ENCODE measurements at places on chromosomes 13 and 19.

- no peak for DNase-seq
These were observed 86.6 kb downstream of the ZNF737 start for GRCh38 chr19:20478936-20479335.

DNA sequence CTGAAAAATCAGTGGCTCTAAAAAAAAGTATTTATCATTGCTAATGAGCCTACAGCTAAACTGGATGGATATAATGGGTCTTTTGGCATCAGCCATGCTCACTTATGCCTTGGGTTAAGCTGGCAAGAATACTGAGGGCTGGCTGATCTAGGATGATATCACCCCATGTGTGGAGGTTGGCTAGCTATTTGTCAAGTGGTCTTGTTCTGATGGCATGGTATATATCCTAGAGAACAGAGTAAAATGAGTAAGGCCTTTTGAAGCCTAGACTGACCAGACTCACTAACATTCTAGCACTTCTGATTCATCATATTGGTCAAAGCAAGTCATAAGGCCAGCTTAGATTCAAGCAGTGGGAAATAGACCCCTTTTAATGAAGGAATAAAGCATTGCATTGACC is 383.0 kb downstream of the SLITRK1 start:
- DNase-seq: no peak

GRCh38 chr13:110628477-110628793 is 13.1 kb downstream of the NAXD start:
- DNase-seq: no peak

GRCh38 chr13:92954746-92955145 is 271.9 kb upstream of the GPC6 start:
- DNase-seq: no peak

GRCh38 chr19:14559916-14560775 is 11.7 kb downstream of the NDUFB7 start:
- no peak for DNase-seq

GRCh38 chr13:67943116-67943515 is 713.0 kb upstream of the PCDH9 start:
- DNase-seq: no peak

DNA sequence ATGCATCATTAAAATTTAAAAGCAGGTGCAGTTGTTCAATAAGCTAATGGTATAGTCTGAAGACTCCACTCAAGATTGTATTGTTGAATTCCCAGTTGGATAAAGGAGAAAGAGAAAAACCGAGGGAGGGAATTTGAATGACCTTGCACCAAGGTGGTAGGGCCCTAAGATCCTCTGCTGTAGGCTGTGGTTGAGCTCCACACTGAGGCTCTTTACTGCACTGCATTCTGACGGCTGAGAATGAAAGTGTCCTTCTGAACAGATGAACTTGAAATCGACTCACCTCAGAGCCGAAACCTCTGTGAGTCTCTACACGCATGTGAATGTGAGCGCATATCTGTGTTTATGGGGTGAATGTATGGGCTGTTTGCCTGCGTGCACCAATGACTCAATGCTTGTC is 388.9 kb upstream of the DACH1 start:
- peak; percentile 39 for DNase-seq

DNA sequence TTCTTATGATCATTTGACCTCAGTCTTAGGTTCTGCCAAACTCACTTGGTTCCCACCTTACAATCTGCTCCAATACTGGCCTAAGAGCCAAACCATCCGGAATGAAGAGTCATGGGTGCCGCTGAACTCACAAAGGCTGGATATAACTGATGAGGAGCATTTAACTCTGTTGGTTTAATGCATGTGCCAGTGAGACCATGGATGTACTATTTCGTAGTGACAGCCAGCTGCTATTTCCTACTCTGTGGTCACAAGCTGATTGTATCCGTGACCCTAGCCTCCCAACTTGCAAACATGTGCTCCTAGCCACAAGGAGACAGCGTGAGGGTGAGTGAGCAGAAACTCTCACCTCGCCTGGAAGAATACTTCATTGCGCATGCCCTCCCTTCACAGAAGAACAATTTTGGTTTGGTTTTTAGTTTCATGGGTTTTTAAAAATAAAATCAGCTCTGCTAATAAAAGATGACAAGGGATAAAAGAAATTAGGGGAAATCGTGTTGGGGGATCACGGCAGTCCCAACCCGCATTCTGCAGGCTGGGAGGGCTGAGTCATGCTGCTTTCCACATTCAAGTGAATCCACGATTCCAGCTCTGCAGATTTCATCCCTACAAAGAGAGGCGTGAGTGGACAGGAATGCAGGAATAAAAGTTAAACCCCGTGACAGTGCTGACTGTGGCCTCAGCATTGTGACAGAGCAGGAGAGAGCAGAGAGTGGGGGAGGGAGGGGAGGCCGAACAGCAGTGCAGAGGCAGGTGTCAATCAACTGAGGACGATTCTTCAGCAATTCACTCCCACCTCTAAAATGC is 66.8 kb upstream of the RAP2A start:
- peak; percentile 10 for DNase-seq

DNA sequence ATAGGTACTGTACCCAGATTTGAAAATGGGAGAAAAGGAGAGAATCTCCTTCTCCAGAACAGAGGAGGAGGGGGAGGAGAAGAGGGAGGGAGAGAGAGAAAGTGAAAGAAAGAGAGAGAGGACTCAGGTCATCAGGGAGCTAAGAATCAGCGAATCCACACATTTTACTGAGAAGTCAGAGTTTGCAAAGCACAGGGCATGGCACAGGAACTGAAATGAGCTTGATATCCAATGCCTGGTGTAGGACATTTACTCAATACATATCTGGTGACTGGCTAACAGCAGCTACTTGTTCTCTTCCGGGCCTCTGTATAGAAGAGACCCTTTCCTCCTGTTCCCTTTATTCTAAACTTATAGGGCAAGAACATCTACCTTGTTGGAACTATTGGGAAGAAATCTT is 375.1 kb downstream of the KLF5 start:
- DNase-seq: no peak

DNA sequence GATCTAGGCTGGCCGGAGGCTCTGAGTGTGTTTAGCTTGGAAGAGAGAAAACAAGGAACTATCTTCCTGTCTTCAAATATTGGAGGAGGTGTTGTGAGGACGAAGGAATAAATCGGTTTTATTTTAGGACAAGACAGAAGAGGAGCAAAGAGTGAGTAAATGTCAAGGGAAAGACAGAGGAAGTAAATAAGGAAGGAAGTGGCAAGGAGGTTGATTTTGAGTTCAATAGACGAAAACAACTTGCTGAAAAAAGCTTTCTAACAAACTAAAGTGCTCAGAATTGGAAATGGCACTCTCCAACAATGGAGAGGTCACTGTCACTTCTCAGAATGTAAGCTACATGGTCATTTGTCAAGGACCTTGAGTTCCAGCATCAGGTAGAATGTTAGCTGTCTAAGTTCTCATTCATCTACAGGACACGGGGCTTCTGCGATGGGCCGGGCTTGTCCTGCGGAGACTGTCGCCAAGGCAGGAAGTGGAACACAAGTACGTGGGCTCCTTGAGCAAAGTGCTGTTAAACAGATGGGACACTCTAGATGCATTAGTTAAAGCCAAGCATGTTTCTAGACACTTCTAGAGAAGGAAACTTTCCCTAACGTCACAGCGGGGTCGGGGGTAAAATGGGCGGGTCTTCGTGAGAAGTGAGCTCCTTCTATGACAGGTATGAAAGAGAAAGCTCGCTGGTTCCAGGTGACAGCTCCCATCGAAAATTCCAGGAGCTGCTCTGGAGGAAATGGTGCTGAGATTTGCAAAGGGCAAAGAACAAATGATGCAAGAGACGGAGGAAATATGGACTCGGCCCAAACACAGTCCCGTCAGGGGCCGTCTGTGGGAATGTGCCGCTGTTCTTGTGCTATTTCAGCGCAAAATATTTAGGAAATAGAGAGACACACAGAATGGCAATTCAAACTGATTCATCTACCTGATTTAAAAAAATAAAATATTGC is 103.9 kb upstream of the UBL3 start:
- DNase-seq: no peak

DNA sequence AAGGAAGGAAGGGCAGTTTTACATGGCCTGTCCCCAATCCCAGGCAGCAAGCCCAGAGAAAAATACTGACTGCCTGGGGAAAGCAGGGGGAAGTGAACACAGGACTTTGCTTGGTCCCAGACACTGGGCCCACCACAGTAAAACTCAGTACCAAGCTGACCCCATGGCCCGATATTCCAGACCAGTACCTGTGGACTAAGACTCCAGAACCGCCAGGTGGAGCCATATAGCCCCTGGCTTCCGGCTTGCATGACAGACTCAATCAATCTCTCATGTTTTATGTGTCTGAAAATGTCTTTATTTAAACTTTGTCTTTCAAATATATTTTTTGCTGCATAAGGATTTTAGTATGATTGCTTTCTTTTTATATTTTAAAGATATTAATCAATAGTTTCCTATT is 767.9 kb upstream of the SLITRK6 start:
- DNase-seq: no peak

GRCh38 chr13:114145722-114146121 is 13.3 kb upstream of the RASA3 start:
- no peak for DNase-seq

- no peak for DNase-seq
These were observed 22.3 kb upstream of the TNFSF11 start for GRCh38 chr13:42551611-42552010.

DNA sequence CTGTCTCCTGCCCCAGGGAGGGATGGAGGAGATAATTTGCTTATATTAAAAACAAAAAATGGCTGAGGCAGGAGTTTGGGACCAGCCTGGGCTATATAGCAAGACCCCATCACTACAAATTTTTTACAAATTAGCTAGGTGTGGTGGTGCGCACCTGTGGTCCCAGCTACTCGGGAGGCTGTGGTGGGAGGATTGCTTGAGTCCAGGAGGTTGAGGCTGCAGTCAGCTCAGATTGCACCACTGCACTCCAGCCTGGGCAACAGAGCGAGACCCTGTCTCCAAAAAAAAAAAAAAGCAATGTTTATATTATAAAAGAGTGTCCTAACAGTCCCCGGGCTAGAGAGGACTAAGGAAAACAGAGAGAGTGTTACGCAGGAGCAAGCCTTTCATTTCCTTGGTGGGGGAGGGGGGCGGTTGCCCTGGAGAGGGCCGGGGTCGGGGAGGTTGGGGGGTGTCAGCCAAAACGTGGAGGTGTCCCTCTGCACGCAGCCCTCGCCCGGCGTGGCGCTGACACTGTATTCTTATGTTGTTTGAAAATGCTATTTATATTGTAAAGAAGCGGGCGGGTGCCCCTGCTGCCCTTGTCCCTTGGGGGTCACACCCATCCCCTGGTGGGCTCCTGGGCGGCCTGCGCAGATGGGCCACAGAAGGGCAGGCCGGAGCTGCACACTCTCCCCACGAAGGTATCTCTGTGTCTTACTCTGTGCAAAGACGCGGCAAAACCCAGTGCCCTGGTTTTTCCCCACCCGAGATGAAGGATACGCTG is 184.0 kb downstream of the KDM4B start:
- DNase-seq: no peak

DNA sequence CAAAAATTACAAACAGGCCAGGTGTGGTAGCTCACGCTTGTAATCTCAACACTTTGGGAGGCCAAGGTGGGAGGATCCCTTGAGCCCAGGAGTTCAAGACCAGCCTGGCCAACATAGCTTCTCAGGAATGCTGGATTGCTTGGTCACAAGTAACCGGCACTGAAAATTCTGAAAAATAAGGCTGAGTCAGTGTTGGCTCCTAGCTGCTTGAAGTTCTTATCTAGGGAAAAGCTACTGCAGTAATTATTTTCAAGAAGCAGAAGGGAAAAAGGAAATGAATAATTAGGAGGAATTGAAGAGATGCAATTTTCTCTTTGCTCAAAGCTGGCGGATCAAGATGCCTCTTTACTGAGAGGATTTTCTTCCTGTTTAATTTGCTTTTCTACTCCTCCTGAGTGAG is 75.0 kb upstream of the GTF3A start:
- no peak for DNase-seq

DNA sequence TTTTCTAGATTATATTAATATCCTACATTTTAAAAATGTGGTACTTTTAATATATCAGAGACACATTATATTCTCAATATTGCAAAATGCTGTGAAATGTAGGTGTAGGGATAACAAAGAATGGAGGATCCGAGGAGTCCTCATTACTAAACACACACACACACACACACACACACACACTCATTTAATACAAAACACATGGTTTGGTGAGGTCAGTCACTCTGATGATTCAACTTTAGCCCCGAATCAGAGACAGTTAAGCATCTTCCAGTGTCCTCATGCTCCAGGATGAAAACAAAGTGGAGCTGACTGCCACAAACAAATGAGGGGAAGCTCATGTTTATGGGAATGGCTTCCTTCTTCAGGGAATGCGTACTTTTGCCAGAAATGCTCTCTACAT is 147.5 kb downstream of the CYSLTR2 start:
- no peak for DNase-seq

- no peak for DNase-seq
These were observed 502.8 kb downstream of the COG6 start for GRCh38 chr13:40158218-40158617.

GRCh38 chr13:98014766-98015165 is 61.3 kb downstream of the IPO5 start:
- DNase-seq: no peak

GRCh38 chr19:8530061-8530679 is 16.2 kb upstream of the ZNF414 start:
- no peak for DNase-seq

DNA sequence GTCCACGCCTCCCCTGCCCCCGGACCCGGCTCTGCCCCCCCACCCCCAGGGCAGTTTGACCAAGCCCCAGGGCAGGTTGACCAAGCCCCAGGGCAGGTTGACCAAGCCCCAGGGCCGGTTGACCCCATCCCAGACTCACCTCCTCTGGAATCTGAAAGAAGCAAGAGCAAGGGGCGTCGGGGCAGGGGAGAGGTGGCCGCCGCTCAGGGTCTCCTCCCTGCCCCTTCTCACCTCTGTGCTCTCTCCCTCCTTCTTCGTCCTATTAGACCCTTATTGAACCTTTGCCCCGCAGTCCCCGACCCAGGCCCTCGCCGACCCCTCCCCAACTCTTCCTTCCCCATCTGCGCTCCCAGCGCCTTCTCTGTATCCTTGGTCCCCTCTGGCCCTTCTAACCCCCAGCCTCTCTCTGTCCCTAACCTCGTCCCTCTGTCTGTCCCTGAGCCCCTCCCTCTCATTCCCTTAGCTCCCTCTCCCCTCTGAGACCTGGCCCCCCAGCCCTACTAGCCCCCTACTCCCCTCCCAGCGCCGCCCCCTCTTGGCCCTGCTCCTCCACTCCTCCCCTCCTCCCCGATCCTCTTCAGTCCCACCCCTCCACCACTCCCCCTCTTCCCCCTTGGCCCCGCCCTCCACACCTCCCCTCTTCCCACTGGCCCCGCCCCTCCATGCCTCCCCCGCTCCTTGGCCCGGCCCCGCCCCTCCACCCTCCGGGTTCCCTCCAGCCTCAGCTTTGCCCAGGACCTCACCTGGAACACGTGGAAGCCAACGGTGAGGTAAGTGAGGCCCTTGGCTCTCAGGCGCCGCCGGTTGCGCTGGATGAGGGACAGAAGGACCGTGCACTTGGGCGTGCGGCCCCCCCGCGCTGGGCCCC is 7.6 kb downstream of the CAPN12 start:
- peak; percentile 38 for DNase-seq

DNA sequence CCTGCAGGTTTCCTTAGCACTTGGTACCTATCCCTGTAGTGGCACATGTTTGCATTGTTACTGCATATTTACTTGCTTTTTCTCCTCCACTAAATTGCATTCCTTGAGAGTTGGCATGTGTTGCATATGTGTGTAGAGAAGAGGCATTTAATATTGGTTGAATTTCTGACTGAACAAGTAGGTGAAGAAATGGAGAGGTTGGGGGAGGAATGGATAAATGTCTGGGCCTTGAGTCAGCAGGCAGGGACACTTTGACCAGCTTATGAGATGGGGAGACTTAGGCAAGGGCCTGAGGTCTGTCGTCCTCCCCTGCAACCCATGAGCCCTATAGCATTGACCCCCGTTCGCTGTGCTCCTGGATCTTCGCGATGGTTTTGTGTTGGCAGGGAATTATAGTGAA is 2.0 kb upstream of the GPR18 start:
- DNase-seq: no peak

- peak; percentile 90 for DNase-seq
These were observed 759 bp downstream of the PPP1R15A start for GRCh38 chr19:48872884-48873475.
